ENCODE measurements at places on chromosomes 4 and X.

DNA sequence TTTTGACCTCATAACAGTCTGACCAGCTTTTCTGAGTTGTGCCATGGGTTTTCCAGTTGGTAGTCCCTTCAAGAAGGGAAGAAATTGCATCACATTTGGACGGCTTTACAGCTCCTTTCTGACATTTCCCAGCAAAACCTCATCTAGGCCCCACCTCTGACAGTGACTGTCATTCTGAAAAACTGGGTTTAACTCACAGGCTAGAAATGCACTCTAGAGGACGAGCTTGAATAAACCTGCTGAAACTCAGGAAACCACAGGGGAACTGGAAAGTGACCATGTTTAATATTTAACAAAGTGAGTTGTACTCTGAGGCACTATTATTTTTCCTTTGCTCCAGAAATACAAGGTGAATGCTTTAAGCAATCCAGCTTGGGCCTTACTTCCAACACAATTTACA lies 434.3 kb upstream of the RASGEF1B start:
- no peak for DNase-seq

- DNase-seq: no peak
Measured at GRCh38 chrX:16646366-16647138, 3.4 kb upstream of the S100G start.

DNA sequence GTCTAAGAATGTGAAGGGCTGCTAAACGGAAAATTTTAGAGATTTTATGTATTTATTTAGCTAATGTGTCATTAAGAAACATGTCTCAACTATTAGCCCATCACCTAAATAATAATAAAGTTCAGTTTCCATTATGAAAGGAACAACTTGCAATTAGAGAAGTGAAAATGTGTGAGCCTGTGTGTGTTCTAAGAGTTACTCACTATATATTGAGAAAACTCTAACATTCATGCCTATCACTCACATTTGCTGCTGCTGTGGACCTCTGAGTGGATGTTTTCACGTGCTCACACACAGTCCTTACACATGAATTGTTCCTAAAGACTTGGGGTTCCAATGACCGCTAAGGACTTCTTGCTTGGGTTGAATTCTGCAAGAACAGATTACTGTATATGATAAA lies 364.0 kb downstream of the TMA16 start:
- DNase-seq: no peak

GRCh38 chr4:168674077-168674747 lies 177.4 kb downstream of the PALLD start:
- no peak for DNase-seq

DNA sequence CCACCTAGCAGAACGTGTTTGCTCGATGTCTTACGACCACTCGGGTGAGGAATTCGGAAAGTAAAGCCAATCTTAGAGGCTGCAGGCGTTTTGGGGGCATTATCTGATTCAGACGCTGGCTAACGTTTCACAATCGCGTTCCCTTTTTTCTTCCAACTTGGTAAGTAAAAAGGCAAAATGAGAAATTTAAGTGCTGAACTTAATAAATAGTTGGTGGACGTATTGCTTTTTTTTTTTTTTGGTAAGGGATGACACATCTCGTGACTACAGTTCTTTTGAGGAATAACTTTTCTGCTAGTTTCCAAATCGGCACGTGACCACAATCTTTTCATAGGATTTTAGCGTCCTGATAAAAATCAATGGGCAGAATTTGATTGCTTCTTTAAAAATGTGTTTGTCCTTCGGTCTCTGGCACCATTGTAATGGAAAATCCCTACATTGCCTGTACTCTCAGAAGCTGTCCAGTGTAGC lies 848 bp downstream of the RAB9A start:
- DNase-seq: no peak

All from NCI-H1092 (cell line).